Kidney glomerular epithelial cell (primary cell): ENCODE measurements at places on chromosomes 11 and 22.

DNA sequence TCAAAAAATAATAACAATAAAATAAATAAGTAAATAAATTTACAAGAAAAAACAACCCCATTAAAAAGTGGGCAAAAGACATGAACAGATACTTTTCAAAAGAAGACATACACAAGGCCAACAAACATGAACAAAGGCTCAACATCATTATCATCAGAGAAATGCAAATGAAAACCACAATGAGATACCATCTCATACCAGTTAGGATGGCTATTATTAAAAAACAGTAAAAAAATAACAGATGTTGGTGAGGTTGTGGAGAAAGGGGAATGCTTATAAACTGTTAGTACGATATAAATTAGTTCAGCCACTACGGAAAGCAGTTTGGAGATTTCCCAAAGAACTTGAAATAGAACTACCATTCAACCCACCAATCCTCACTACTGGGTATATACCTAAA is 44.6 kb downstream of the PRCP start:
- no peak for DNase-seq

DNA sequence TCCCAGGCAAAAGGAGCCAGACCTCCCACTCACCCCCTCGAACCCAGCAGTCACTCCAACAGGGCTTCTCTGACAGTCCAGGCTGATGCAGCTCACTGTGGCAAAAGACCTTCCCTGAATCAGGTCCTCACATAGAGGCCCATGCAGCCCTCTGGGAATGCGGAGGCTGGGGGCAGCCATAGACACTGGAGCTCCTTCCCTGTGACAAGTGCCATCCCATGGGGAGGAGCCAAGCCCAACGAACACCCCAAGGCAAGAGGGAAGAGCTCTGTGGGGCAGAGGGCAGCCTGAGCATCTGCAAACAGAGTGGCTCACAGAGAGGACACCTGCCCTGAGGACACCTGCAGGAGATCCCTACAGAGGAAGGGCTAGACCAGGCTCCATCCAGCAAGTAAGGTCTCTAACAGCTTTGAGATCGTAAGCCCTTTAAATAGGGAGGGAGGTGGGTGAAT is at the start of gene LINC01488:
Gene LINC01488 (plus strand): TSS at position 271 of the 452 bp plus-strand sequence.
- DNase-seq: no peak

- no peak for DNase-seq
Observed at GRCh38 chr11:692824-693414, 2.1 kb downstream of the DEAF1 start.

GRCh38 chr11:111448831-111449557 is 63.2 kb downstream of the BTG4 start:
- DNase-seq: no peak

DNA sequence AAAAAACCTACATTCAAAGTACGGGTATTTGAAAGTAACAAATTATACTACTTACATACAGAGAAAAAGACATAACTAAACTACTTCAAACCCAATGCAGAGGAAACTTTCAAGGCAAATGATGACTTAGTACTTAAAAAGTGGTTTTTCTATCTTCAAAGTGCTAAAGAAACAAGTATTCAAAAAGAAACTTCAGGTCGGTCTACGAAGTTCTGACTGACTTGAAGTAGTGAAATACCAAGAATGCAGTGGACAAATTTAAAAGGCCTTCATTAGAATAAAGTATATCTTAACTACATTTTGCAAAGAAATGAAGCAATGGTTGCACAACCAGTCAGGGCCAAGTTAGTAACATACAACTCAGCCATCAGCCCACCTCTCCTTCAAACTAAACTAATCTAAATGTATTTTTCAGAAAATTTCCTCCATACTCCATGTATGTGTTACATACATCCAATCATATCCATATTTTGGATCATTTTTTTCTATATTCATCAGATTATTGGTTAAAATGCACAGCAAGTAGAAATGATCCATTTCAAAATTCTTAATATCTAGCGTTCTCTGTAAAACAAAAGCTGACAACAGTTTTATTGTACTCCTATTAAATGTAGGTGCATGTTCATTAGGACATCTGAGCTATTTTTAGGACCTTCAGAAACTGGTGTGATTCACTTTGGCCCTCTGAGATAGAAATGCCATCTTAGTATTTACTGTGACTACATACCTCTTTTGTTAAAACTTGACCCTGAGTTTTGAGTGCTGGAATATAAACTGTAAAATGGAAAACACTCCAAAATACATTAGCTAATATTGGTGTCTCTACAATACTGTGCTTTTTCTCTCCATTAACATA is 49.9 kb downstream of the BIRC2 start:
- no peak for DNase-seq

DNA sequence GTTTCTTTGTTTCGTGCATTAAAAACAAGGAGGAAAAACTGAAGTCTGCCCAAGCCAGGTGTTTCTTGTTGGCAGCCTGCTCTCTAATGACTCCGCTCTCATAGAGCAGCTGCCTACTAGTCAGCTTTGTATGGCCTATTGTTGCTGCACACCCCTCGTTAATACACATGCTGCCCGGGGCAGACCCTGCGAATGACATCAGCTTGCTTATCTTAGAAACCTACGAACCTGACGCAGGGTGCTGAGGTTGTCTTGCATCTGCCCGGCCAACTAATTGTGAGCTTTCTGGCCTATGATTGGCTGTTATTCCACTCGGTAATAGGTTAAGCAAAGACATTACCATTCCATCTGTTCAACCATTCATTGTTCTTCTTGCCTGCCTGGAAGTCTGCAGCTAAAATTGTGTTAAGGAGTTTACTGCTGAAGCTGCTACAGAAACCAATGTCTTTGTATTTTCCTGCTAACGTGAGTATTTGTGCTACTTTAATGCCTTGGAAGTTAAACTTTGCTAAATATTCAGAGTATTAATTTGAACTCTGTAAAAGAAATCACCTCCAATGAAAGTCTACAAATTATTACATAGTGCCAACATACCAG is 37.5 kb downstream of the ZC3H12C start:
- no peak for DNase-seq

- no peak for DNase-seq
Observed at GRCh38 chr22:38882972-38883622, 11.1 kb upstream of the CBX6 start.

DNA sequence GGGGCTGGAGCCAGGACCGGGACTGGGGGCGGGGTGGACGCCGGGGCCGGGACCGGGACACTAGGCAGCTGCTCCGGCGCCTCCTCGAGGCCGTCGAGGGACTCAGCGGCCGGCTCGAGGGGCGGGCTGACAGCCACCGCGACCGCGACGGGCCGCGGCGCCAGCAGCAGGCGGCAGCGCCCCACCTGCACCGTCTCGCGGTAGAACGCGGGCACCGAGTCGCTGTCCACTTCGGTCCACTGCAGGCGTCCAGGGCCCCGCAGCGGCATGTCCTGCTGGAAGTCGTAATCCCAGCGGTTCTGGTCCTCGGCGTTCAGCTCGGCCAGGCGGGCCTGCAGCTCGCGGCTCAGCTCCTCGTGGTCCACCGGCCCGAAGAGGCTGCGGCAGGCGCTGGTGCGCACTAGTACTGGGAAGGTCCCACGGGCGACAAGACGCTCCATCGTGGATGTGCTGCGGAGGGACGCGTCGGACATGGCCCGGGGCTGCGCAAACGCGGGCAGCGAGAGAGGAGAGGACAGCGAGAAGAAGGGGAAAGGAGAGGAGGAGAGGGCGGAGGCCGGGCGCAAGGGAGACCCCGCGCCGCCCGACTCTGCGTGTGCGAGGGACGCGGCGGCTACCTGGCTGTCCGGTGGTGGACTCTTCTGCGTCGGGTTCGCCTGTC is 428 bp downstream of the CDKN1C start:
- DNase-seq: no peak

- no peak for DNase-seq
Observed at GRCh38 chr11:18065572-18065971, 19.5 kb upstream of the TPH1 start.

DNA sequence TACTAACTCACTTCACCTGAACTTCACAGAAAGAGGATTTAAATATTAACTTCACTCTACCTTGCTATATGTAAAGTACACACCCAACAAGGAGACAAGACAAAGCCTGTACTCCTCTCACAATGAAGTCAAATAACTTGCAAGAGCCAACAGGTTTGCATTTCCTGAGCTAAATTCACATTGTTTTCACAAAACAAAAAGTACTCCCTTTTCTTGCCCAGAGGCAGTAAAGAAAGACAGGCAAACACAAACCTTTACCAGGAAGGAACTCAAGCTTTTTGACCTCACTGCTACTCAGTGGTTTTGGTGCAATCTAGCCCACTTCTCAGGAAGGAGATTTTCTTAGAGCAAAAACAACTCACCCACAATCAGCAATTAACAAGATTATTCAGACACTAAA is 15.7 kb downstream of the USP28 start:
- no peak for DNase-seq

DNA sequence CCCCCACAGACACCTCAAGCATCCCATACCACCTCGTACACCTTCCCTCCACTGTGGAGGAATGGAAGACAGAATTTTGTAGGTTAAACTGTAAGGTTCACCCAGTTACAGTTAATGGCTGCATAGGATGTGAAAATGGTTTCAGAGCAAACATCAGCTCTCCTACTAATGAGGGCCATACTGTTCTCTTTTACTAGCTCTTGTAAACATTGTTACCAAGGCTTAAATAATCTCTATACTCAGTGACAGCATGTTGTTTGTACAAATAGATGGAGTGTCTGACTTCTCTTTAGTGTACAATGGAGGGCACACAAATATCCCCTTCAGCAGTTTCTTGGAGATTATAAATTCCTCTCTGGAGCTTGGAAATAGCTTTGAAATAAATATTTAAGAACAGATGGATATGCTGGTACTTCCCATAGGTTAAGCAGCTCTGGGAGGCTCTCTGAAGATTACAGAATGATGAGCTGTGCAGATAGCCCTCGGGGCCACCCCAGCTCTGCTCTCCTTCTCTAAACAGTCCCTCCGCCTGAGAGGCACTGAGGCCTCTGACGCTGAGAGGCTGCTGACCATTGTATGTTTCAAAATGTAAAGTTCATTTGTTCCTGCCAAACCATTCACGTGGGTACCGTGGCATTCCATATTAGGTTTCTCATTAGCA is 25.7 kb downstream of the TTC12 start:
- no peak for DNase-seq
